Epithelial cell of esophagus (primary cell): ENCODE measurements at places on chromosomes 3 and 15.

DNA sequence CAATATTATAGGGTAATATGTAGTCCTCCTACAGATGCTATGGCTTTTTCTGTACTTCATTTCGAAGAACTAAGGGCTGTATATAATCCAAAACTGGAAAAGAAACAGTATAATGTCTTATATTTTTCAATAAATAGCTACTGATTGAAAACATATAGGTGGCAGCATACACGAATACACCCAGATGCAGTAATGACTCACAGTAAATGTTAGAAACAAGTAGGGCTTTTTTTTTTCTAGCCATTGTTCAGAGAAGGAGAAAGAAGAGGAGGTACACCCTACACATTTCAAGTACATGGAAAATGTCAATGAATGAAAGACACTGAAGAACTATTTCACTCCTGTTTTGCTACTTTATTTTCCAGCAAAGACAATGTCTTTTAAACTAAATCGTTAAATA is 9.4 kb downstream of the DAZL start:
- DNase-seq, result peak; percentile 26

GRCh38 chr15:62912282-62912681 is 130.3 kb upstream of the TPM1 start:
- no peak for DNase-seq

- no peak for DNase-seq
These were observed 24.4 kb upstream of the RAB7A start for GRCh38 chr3:128701342-128702212.

GRCh38 chr3:24707936-24708335 is 213.3 kb upstream of the THRB start:
- DNase-seq, result no peak

- DNase-seq, result no peak
These were observed at the start of gene WDR72 for GRCh38 chr15:53759411-53759931. Gene WDR72, minus strand, starts transcription at chr15:53759663. Its CDS starts 26,514 bp downstream, at chr15:53733149.

DNA sequence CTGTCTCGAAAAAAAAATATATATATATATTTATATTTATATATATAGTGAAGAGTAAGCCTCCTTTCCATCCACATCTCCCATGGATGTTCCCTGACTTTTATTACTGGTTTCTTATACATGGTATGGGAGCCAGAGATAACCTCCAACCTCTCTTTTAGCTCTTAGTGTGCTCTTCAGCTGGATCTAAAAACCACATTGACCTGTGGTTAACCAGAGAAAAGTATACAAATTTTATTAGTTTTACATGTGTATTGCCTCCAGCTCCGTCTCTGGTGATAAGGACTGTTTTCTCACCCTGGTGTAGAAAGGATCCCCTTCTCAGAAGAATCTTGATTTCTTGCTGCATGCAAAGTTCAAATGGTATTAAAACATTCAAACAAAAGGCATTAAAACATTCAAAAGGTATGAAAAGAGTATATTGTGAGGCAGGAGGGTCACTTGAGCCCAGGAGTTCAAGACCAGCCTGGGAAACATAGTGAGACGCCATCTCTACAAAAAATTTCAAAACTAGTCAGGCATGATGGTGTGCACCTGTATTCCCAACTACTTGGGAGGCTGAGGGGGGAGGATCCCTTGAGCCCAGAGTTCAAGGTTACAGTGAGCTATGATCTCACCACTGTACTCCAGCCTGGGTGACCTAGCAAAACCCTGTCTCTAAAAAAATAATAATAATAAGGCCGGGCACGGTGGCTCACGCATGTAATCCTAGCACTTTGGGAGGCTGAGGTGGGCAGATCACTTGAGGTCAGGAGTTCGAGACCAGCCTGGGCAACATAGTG is 13.5 kb upstream of the TTBK2 start:
- no peak for DNase-seq
